ENCODE measurements at places on chromosomes 3 and 15. TPM values are rescaled to one million over a fixed set of nuclear protein-coding genes. Genes with fewer than 3 reads are reported as not detected.
A peak's percentile ranks its signal among the peaks of the same experiment; 100 is the strongest.

GRCh38 chr3:128603811-128604775 lies 46.5 kb downstream of the RPN1 start:
- no peak for DNase-seq

Gene TAGLN3
- not detected for total RNA-seq

DNA sequence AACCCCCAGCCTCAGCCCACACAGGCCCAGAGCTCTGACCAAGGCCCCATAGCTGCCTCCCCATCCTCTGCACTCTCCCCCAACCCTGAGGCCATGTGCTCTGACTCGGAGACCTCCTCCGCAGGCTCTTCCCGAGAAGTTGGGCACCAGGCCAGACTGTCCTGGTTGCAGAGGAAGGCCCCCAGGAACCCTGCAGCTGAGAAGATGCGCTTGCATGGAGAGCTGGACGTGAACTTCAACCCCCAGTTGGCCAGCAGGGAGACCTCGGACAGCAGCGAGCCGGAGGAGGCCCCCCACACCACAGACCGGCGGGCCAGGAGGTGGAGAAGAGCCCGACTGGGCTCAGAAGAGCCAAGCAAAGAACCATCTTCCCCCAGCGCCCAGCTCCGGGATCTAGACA lies 119.5 kb upstream of the EIF1B start:
- no peak for DNase-seq

- no peak for DNase-seq
Observed at GRCh38 chr3:42717306-42717705, 14.7 kb upstream of the HHATL start.

Gene DUOX1
- not detected for total RNA-seq

DNA sequence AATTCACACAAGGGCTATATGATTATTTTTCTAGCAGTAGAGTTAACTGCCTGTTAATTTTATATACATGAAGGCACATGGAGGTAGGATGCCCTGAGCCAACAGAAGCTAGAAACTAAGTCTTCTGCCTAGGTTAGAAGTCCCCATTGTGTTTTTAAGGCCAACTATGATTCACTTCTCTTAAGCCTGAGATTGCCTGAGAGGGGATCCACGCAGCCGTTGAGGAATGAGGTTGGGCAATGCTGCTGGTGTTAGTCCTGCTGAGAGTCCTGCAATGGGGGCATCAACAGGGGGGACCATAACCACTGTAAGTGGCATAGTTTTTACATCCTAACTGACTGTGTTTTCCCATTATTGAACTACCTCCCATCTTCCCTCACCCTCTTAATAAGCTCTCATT lies 60.1 kb upstream of the PFN2 start:
- DNase-seq = no peak

DNA sequence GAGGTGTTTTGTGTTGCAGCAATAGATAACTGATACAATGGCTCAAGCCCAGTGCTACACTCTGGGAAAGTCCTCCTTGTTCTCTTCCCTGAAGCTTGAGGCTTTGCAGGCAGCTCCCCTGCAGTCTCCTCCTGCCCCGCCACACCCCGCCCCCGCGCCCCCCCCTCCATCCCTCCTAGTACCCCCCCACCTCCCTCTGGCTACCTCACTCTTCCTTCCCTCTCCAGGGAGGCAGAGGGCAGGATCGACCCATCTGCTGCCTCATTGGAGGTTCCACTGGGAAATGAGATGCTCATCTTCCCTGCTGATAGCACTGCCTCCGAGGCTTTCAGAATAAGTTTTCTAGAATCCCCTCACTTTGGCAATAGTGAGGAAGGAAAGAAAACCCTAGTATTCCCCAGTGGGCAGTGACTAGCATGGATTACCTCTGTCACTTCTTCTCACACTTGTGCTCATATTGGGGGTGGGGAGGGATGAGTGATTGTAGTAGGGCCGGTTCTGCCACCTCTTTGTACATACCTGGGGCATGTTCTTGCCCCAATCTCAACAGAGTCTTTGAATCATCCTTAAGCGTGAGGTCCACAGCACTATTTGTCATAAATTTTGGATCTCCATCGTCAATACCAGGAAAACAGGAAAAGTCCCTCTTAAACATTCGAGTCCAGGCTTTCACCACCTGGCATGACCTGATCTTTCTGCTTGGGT lies 16.3 kb upstream of the RAB7A start:
- no peak for DNase-seq

DNA sequence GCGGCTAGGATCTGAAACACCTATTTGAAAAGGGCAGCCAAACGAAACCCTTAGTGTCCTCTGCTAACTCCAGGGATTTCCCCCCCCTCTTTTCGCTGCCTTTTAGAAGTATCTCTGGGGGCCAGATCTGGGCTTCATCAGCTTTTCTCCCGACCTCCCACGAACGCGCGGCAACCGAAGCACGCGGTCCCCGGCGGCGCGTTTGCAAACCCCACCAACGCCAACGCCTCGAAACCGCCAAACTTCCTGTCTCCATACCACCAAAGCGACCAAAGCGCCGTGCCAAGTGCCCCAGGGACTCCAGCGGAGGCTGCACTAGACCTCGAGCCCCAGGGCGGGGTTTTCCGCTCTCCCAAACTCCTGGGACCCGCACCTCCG lies 155.8 kb upstream of the FRMD4B start:
- peak; percentile 40 for DNase-seq

DNA sequence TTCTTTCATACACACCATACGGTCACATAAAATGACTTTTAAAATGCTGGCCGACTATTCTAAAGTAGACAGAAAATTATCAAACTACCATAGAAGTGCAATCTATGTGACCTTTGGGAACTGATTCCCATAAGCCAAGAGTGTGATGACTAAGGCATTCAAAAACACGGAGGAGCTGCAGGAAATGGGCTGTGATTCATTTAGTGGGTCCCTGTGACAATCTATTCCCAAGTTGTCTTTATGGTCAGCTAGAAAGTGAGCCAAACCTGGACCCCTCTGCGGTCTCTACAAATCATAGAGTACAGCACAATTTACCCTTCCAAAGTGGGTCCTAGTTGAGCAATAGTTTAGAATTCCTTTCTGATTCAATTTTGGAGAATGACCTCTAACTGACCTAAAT lies 251.5 kb upstream of the CBLB start:
- peak; percentile 68 for DNase-seq

- no peak for DNase-seq
Observed at GRCh38 chr15:77305953-77306352, 114.0 kb downstream of the PEAK1 start.

DNA sequence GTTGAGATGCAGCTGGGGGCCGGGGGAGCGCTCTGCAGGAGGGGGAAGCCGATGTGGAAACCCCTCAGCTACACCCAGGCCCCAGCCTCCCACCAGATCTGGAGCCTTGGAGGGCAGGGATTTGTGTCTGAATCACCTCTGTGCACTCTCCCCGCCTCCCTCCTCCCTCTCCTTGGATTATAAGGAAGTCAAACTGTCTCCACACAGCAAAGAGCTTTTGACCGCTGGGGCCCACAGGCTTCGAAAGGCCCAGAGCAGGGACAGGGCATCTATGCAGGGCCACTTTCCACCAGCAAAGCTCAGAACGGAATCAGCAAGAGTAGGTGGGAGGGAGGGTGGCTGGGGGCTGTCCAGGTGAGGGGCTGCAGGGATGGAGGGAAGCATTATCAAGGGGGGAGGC lies 68.9 kb downstream of the IQSEC1 start:
- no peak for DNase-seq

DNA sequence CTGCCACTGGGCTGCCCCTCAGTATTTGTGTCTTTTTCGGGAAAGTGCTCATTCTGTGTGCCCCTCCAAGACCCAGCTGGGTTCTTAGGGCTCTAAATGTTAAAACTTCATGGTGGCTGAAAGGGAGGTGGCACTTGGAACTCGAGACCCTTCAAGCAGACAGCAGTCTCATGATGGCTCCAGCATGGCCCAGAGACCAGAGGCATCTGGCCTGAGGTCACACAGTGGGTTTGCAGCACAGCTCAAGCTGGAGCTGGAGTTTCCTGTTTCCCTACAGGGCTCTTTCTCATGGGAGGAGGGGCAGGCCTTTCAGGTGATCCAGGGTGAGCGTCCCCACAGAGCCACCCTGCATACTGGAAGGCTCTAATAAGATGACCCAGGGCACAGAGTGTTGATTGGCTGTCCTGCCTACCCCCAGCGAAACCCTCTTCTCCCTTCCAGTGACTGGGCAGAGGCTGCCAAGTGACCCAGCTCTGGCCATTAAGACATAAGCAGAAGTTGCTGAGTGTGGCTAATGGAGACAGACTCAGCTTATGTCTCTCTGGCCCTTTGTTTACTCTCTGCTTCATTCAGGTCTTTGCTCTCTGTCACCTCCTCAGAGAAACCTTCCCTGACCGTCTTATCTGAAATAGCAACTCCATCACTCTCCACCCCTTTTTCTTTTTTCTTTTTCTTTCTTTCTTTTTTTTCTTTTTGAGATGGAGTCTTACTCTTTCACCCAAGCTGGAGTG lies 166.6 kb upstream of the SMAD3 start:
- no peak for DNase-seq
